Upper lobe of right lung (tissue), 1 donor: ENCODE measurements at places on chromosomes 6 and 20.

DNA sequence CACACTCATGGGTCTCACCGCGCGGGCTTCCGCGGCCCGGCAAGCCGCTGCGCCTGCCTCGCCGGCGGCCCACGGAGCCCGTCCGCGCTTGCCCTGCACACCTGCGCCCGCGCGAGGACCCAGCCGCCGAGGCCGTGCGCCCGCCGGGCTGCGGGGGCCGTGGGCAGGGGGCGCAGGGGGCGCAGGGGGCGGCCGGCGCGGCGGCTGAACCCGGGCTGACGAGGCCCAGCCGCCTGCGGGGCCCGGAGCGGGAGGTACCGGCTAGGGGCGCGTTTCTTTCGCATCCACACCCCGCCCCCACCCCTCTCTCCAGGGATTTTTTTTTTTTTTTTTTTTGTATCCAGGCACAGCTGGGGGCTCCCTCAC is 43.8 kb upstream of the OSTM1 start:
- no peak for DNase-seq

DNA sequence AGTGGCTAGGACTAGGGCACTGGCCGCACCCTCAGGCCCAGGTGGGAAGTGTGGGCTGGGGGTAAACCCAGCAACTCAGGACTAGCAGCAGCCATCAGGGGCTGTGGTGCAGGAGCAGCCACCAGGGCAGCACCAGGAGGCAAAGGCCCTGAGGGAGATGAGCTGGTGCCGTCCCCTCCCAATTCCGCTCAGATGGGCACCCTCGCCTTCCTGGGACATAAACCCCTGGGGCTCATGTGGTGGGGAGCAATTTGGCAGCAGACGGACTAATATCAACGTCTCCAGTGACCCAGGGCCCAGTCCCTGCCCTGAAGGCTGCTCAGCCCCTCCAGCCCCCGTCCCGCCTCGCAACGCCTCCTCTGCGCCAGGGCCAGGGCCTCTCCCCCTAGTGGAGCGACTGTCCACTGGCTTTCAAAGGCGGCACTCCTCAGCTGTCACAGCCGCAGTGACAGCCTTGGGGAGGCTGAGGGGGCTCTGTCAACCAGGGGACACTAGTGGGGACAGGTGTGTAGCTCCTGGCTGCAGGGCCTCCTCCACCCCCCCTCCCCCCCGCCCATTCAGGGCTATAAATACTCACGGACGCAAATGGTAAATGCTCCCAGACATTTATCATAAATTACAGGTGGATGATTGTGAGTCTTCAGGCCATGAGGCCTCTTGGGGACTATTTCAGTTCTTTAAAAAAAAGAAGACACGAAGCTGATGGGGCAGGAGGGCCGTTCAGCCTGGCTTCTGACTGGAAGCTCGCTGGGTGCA is 349.9 kb downstream of the ZFAND3 start:
- no peak for DNase-seq

DNA sequence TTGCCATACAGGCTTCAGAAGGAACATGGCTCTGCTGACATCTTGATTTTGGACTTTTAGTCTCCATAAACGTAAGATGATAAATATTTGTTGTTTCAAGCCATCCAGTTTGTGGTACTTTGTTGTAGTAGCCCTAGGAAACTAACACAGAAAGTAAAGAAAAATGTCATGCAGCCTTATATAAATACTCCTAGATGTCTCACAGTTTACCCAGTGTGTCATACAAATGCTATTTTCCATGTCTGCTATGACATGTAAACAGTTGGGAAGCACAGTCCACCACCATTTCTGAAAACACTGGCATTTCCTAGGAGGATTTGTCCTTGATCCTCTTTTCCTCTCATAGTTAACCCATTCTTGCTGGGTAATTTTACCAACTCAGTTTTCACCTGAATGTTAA is 30.6 kb upstream of the ME1 start:
- no peak for DNase-seq

DNA sequence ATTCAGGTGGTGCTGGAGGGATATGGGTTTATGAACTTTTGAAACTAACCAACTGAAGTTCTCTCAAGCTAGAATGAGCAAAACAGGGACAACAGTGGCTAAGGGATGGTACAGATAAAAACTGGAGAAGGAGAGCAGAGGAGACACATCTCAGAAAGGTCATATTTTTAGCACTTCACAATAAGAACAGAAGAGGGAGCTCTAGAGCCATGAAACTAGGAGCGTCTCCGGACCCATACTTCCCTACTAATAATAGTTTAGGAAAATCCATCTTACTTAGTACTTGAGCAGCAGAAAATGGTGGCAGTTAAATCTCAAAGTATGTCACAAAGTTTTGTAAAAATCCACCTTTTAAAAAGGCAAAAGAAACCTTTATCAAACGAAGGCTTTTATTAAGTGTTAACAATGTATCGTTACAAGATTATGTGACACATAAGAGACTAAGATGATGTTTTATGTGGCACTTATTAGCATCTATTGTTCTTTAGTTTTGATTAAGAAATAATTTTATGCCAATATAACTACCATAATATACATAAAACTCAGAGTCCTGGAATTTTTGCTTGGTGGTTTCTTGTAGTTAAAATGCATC is 278.6 kb downstream of the TBC1D32 start:
- no peak for DNase-seq

DNA sequence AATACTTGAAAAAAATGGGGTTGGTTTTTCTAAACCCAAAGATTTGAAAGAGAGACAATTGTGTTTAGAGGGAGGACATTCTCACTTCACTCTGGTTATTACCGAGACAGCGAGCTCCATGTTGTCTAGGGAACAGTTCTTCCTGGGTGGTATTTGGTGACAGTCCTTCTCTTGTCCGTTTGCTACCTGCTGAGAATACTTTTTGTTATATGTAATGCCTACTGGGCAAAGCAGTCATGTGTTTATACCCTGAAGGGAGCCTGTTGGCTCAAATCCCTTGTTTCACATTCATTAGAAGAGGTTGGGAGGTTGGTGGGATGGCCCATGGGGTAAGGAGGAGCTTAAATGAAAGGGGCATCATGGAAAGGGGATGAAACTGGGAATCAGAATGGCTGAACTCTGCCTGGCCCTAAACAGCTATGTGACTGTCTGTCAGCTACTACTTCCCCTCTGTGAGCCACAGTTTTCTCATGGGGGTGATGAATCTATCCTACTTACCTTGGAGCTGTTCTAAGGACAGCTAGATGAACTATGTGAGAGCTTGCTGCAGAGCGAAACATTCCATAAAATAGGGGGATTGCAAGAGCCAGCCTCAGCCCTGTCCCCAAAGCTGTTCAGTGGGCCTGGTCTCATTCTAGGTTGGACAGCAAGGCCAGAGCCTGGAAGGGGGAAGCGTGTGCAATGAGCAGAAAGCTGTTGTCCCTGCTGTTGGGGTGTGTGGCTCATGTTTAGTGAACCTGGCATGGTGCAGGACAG is 43.5 kb downstream of the FNDC1 start:
- DNase-seq = no peak

- no peak for DNase-seq
Observed at GRCh38 chr6:154473324-154473723, 37.2 kb downstream of the CNKSR3 start.

- DNase-seq = no peak
Observed at GRCh38 chr6:151140767-151141166, 99.0 kb upstream of the AKAP12 start.

DNA sequence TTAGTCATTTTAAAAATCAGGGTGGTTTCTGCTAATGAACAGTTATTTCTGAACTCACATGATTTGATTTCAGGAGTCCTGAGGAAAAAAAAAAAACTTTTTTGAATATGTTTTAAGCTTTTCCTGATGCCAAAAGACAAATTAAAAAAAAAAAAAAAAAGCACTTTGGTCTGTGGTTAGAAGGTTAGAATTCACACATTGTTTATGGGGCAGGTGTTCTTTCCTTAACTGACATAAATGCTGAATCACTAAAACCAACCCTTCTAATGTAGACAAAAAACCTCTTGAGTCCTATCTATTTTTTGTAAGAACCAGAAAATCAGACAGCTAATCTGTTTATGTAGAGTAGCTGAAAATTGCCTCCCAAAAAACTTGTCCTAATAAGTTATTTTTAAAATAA is 20.4 kb downstream of the THEMIS start:
- DNase-seq = no peak

- DNase-seq = no peak
Observed at GRCh38 chr6:44278774-44279697, 8.8 kb downstream of the TMEM151B start.

DNA sequence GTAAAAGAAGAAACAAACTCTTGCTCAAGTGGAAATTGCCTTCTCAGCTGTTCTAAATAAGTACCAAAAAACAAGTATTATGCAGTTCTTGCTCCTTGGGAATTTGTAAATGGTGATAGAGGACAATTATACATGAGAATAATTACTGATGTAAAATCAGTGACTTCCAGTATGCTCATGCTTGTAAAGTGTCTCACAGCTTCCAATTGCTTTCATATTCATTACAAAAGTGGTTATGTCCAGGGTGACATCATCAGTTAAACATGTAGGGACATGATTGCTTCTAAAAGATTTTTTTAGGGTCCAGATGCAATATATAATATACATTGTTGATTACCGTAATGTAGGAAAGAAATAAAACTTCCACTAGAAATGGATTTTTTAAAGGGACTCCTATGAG is 122.8 kb upstream of the B3GAT2 start:
- no peak for DNase-seq

DNA sequence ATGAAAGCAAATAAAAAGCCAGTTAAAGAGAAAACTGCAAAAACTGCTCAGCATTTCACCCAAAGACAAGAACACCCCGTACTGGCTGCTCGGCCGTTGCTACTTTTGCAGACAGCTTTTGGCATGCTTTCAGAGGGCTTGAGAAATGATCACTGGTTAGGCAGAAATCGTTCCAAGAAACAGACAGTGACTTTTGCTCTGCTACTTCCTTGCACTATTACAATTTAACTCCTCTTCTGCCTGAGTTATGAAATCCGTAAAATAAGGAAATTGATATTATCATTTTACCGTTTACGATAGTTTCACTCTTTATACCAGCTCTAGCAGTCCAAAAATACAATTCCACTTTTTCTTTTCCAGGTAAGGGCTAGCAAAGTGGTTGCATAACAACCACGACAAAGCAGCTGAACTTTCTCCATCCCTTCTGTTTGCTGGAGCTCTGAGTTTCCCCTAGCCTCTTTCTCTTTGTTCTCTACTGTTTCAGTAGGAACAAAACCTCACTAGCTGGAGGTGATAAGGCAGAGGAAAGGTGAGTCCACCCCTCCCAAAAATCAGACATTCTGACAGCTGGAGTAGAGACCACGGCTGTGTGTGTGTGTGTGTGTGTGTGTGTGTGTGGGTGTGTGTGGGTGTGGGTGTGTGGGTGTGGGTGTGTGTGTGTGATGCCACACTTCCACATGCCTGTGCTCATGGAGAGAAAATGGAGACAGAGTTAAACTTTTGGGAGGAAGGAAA is 191.8 kb upstream of the RREB1 start:
- DNase-seq = peak; percentile 73

- DNase-seq = no peak
Observed at GRCh38 chr6:83914953-83915352, 55.5 kb downstream of the CYB5R4 start.

GRCh38 chr6:27617046-27617687 is 144.3 kb upstream of the ZNF184 start:
- DNase-seq = no peak

DNA sequence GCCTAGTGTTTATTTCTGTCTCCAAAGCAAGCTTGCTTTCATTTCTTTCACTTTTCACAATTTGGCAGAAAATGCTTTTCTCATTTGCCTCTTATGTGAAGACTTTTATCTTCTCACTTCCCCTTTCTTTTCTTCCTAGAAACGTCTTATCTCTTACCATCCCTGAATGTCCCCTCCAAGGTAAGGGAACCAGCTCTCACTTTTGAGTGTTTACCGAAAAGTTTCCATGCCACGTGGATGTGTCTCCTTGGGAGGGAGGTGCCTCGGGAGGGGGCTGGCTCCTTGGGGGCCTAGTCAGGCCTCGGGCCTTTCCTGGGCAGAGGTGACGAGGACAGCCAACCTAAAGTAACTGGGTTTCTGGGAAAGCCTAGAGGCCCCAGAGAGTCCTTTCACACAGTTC is 127.4 kb downstream of the CD24 start:
- no peak for DNase-seq

GRCh38 chr20:2118783-2119182 is 17.2 kb downstream of the STK35 start:
- no peak for DNase-seq

DNA sequence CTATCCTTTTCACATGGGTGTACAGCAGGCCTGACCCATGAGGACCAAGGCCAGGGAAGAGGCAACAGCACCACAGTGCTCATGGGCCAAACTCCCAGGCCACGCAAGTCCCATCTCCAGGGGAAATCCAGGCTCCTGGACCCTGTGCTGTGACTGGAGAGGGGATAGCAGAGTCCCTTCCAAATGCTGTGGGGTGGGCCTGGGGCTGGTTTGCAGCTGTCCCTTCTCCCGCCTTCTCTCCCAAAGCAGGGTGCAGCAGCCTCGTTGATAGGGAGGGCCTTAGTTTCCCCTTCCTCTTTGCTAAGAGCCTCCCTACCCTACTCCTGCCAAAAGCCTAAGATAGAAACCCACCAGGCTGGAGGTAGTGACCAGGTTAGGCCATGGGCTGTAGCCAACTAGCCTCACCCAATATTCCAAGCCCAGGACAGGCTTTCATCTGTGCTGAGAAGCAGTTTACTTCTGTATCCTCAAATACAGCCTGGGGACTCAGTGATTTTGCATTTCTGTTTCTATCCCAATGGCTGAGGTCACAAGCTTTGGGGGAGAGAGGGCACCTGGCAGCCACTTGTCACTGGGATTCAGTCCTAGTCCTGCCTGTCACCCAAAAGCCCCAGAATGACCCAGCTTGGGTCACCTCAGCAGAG is 1.4 kb downstream of the CTSZ start:
- no peak for DNase-seq
